ENCODE measurements at places on chromosomes 2 and 18. TPM values are rescaled to one million over a fixed set of nuclear protein-coding genes. Genes with fewer than 3 reads are reported as not detected.

TUBA3E gene
- total RNA-seq: not detected

POTEJ gene
- total RNA-seq: not detected

ANKRD12 gene
- total RNA-seq: 28.4 TPM

RAB10 gene
- 150 TPM for total RNA-seq

LIMS2 gene
- total RNA-seq: 11.2 TPM

OTX1 gene
- 0.27 TPM for total RNA-seq

CNNM4 gene
- total RNA-seq: 6.1 TPM

C2orf66 gene
- total RNA-seq: 0.40 TPM

RMDN2 gene
- total RNA-seq: 5.9 TPM

BOK gene
- 35.9 TPM for total RNA-seq

TRIM43 gene
- total RNA-seq: 0.07 TPM

PRSS56 gene
- not detected for total RNA-seq

CD28 gene
- under 0.01 TPM for total RNA-seq

SP140 gene
- total RNA-seq: not detected

CAPN13 gene
- total RNA-seq: not detected

INPP4A gene
- total RNA-seq: 31.9 TPM

CCNT2 gene
- total RNA-seq: 43.9 TPM

IL1R2 gene
- not detected for total RNA-seq

SPTBN1 gene
- 367 TPM for total RNA-seq

FHL2 gene
- 110 TPM for total RNA-seq

GCA gene
- total RNA-seq: 12.6 TPM

YPEL5 gene
- 45.6 TPM for total RNA-seq

TPGS2 gene
- 204 TPM for total RNA-seq

FBXO15 gene
- not detected for total RNA-seq

PDE11A gene
- 0.27 TPM for total RNA-seq

HOXD10 gene
- not detected for total RNA-seq

GKN2 gene
- not detected for total RNA-seq

GPBAR1 gene
- 0.40 TPM for total RNA-seq

VAMP5 gene
- total RNA-seq: 47.5 TPM

CDH2 gene
- total RNA-seq: 42.4 TPM

MYL1 gene
- total RNA-seq: not detected

CAPN14 gene
- total RNA-seq: under 0.01 TPM

LONRF2 gene
- under 0.01 TPM for total RNA-seq

QPCT gene
- total RNA-seq: 15.2 TPM

ACKR3 gene
- 14.8 TPM for total RNA-seq

KCNF1 gene
- 0.36 TPM for total RNA-seq

PDE1A gene
- total RNA-seq: 0.27 TPM

ZNF804A gene
- total RNA-seq: under 0.01 TPM

EMX1 gene
- not detected for total RNA-seq

PAX8 gene
- total RNA-seq: 0.13 TPM

TAF4B gene
- total RNA-seq: 7.0 TPM

ALPI gene
- not detected for total RNA-seq

MARS2 gene
- 7.2 TPM for total RNA-seq

IL1R1 gene
- 10.9 TPM for total RNA-seq

MC2R gene
- total RNA-seq: not detected

SPATA3 gene
- total RNA-seq: not detected

ACYP2 gene
- total RNA-seq: 5.7 TPM

ONECUT2 gene
- total RNA-seq: under 0.01 TPM

XDH gene
- total RNA-seq: under 0.01 TPM

TTN gene
- total RNA-seq: 3.2 TPM

IL36RN gene
- total RNA-seq: not detected

RAB6C gene
- total RNA-seq: not detected

CASP10 gene
- 38.4 TPM for total RNA-seq

CDH19 gene
- total RNA-seq: not detected
